ENCODE measurements at places on chromosomes 3 and 15. TPM values are rescaled to one million over a fixed set of nuclear protein-coding genes. Genes with fewer than 3 reads are reported as not detected.

DNAH12 gene
- 0.04 TPM for total RNA-seq

A4GNT gene
- not detected for total RNA-seq

GRCh38 chr15:50137330-50137761, 18.3 kb upstream of the ATP8B4 start:
- no peak for DNase-seq

CLDN16 gene
- not detected for total RNA-seq

- no peak for DNase-seq
These were observed 112.9 kb downstream of the SEC22A start for GRCh38 chr3:123314359-123315270.

GRCh38 chr3:138939561-138940241, 7.2 kb downstream of the FOXL2 start:
- no peak for DNase-seq

DNA sequence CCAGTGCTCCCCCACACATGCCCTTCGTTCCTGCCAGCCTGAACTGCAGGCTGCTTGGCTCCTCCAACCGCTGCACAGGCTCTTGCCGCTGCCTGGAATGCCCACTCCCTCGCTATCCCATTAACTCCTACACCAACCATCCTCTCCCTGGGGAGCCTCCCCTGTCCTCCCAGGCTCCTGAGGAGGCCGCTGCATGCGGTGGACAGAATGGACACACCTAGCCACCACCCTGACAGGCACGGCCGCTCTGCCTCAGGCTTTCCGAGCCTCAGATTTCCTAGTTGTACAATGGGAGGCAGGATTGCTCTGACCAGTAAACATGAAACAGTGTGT, 2.3 kb downstream of the PLXNB1 start:
- no peak for DNase-seq

DNA sequence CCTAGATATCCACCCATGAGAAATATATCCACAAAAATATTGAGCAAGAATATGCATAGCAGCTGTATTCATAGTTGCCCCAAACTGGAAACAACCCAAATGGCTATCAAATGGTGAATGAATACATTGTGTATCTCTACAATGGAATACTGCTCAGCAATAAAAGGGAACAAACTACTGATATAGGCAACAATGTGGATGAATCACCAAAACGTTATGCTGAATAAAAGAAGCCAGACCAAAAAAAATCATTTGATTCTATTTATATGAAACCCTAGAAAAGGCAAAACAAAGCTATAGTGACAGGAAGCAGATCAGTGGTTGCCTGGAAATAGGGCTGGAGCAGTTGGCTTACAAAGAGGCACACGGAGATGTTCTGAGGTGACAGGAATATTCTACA, 15.5 kb upstream of the CMTM7 start:
- DNase-seq: peak; percentile 64

TM6SF1 gene
- 46.6 TPM for total RNA-seq

DNA sequence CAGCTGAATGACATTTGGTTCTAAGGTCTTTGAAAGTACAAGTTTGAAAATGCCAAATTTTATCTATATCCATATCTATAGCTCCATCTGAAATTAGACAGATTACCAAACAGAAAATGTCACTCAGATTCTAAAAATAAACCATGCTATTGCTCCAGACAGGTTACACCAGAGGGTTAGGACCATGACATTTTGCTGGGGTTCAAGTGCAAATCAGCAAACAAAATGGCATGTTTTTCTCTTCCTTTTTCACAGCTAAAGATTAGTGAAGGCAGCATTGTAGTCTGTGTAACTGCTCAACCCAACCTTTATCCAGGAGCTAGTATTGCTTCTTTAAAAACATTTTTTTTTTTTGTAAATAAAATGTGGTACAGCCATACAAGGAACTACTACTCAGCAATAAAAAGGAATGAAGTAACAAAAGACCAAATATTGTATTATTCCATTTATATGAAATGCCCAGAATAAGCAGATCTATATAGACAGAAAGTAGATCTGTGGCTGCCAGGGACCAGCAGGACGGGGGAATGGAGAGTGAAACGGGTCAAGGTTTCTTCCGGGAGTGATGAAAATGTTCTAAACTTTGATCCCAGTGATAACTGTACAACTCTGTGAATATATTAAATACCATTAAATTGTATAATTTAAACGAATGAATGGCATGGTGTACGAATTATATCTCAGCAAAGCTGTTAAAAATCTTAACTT, 18.2 kb downstream of the VGLL4 start:
- no peak for DNase-seq

DNA sequence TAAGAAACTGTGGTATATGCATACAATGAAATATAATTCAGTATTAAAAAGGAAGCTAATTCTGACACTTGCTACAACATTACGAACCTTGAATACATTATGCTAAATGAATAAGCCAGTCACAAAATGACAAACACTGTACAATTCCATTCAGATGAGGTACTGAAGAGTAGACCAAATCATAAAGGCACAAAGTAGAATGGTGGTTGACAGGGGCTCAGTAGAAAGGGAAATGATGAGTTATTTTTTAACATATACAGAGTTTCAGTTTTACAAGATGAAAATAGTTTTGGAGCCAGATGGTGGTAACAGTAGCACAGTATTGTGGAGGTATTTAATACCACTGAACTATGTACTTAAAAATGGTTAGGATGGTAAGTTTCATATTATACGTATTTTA, 254.6 kb upstream of the RBMS3 start:
- no peak for DNase-seq

- no peak for DNase-seq
These were observed 211.9 kb downstream of the CADM2 start for GRCh38 chr3:85170646-85171045.

- DNase-seq: no peak
These were observed 30.6 kb upstream of the PROK2 start for GRCh38 chr3:71815340-71816067.

- no peak for DNase-seq
These were observed 739.4 kb downstream of the MCTP2 start for GRCh38 chr15:94970802-94971201.

- no peak for DNase-seq
These were observed 233.5 kb upstream of the WNT5A start for GRCh38 chr3:55720614-55721013.

LXN gene
- 179 TPM for total RNA-seq

DNA sequence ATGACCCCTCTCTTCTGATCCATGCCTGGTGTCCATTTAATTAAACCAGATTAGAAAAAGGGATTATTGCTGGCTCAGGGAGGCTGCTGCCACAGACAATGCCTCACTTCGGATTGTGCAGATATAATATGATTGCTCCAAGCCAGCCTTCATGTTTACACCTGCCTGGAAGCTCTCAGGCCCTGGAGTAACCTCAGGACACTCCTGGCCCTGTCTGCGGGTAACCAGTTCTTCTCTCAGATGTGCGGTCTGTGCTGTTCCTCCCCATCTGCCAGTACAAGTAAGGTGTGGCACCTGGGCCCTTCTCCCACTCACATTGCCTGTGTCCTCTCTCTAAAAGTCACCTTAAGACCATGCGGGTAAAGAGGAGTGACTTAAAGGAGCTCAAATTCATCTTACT, 8.8 kb upstream of the GOLGA8J start:
- no peak for DNase-seq

DNA sequence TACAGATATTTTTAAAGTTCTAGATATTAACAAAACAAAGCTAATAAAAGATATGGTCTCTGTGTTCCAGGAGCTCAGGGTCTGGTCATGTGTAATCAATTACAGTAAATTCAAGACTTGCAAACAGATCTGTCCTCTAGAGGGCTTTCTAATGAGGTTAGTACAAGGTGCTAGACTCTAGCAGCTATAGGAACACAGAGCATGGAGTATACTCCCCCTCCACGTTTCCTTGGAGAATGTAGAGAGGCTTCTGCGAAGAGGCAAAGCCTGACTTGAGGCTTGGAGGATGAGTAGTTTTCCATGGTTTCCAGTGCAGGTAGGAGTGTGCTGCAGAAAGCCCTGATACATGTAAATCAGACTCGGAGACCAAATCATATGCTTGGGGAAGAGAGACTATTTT, 32.7 kb upstream of the DLG1 start:
- DNase-seq: no peak

GOLGA8N gene
- 3.9 TPM for total RNA-seq

- DNase-seq: no peak
These were observed 30.5 kb upstream of the RAB6B start for GRCh38 chr3:133925960-133926735.

TUSC7 gene
- not detected for total RNA-seq

MUC20 gene
- not detected for total RNA-seq

- DNase-seq: peak; percentile 92
These were observed 45.7 kb downstream of the C2CD4B start for GRCh38 chr15:62119227-62119864.

GRCh38 chr15:67806536-67806935, 18.8 kb upstream of the SKOR1 start:
- DNase-seq: no peak

TIGIT gene
- total RNA-seq: not detected

DNA sequence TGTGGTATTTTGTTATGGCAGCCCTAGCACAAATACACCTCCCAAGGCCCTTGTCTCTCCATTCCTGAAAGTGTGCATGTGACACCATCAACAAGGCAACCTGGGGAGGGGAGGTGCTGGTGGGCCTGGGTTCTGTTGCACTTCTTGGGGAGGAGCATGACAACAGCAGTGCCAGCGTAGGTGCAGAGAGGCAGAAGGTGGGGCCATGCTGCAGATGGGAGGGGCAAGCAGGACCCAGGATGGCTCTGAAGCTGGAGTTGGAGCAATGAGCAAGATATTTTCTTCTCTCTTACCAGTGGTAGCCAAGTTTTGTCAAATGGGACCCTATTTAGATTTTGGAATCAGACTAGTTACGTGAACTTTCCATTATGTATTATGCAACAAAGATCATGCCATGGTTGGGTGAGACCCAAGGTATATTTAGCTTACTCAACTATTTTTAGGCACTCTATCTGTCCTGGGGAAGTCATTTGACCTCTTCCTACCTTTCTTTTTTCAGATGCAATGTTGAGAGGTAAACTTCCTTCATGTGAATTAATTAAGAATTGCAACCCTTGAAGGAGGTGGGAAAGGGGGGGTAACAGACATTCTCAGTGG, 3.4 kb downstream of the FYCO1 start:
- DNase-seq: no peak

CYP8B1 gene
- not detected for total RNA-seq

CCNB2 gene
- total RNA-seq: 30.1 TPM

ADCY5 gene
- total RNA-seq: 0.07 TPM

- no peak for DNase-seq
These were observed 42.4 kb downstream of the AMOTL2 start for GRCh38 chr3:134331811-134332199.

- DNase-seq: no peak
These were observed 333.4 kb downstream of the SLC9A9 start for GRCh38 chr3:143514874-143515273.

GRCh38 chr3:125165189-125165947, 47.2 kb downstream of the SLC12A8 start:
- DNase-seq: no peak

DNA sequence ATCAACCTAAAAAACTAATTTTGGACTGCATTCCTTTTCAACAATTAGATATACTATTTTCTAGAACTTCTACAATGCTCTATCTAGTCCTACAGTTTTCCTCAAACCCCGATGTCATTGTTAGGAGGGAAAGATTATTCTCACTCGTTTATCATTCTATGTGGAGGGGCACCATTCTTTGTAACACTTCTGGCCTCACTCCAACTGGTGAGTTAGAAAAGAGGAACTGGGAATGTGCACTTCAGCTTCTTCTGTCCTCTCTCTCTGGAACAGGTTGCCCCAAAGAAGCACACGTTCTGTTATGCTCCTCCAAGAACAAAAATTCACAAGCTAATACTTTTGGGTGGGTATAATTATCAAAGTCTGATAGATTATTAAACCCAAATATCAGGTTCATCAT, 137.9 kb downstream of the UACA start:
- no peak for DNase-seq

- no peak for DNase-seq
These were observed 64.6 kb downstream of the CPN2 start for GRCh38 chr3:194286375-194287146.

DNA sequence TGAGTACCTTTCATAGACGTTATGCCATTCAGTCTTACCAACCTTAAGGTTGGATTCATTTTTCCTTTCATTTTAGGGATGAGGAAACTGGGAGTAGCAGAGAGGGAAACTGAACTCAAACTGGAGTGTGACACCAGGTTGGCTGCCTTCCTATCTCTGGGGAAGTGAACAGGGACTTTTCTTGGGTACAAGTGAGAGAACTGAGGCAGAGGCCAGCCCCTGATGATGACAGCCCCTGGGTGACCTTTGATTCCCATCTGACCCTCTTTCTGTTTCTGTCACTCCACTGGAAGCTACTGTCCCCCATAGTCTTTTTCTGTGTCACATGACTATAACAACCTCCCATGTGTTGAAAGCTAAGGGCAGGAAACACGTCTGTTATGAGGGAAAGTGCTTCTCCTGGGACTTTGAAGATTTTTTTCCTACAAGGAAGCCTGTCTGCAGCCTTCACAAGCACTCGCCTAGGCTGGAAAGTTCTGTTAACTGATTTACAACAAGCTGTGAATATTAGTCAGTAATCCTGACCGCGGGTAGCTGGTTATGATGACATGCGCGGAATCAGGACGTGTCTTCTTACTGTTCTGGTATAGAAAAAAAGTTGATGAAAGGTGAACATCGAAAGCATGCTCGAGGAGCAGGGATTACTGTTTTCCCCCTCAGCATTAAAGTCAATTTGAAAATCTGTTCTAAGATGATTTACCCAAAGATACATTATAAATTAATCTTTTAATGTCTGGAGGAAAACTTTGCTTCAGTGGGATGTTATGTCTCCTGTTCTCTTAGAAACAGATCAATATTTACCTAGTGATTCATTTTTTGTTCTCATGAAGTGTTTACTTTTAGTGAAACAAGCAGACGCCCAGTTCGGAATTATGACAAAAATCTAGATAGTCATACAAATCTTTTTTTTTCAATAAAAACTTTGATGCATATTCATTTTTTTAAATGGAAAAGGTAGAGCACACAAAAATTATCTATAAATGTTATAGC, 31.5 kb downstream of the ABHD2 start:
- DNase-seq: no peak

CHRM5 gene
- total RNA-seq: not detected
